Stimulated activated CD8-positive, alpha-beta memory T cell treated with anti-CD3 and anti-CD28 coated beads, Interleukin-4, amount 100 ng/mL, for 4 hours (primary cell): ENCODE measurements at places on chromosomes 2 and 18.

DNA sequence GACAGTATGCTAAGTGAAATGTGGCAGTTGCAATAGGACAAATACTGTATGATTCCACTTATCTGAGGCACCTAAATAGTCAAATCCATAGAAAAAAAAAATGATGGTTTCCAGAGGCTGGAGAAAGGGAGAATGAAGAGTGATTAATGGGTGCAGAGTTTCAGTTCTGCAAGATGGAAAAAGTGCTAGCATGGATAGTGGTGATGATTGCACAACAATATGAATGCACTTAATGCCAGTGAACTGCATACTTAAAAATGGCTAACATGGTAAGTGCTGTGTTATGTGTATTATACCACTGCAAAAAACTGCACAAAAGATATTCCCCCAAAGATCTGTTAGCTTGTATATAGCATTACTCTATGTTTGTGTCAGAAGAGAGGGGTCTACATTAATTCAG is 185.4 kb downstream of the INHBB start:
- no peak for DNase-seq

- no peak for DNase-seq
Measured at GRCh38 chr2:54586494-54586893, 130.4 kb downstream of the SPTBN1 start.

DNA sequence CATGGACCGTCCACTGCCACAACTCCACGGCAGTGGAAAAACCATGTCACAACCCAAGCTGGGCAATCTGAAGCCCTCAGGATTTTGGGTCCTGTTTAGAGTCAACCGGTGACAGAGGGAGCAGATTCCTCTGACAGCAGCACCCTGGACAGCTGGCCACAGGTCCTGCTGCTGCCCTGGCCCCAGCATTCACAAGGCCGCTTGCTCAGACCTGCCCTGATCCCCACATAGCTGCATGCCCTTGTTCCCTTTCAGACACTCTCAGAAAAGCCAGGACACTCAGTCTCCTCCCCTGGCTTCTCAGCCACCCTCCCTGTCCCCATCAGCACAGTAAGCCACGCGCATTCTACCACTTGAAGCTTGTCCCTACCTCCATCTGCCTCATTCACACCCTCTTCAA is 1.6 kb downstream of the COPS9 start:
- no peak for DNase-seq

DNA sequence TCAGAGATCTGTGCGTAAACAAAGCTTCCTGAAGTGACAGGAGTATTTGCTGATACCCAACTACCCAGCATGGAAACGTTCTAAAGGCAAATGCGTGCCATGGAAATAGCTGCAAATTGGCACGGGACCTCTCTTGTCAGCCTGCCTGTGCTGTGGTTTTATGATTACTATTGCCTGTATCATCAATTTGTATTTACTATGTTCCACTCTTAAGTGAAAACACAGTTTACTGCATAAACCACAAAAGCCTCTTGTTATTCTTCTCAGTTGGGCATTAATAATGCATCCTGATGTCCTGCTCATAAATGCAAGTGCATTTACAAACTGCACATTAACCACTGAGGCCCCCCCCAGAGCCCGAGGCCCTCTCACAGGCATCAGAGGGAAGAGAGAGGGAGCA is 196.6 kb upstream of the SLC35G4 start:
- no peak for DNase-seq

- no peak for DNase-seq
Measured at GRCh38 chr2:52805901-52806410, 961.6 kb upstream of the CHAC2 start.

DNA sequence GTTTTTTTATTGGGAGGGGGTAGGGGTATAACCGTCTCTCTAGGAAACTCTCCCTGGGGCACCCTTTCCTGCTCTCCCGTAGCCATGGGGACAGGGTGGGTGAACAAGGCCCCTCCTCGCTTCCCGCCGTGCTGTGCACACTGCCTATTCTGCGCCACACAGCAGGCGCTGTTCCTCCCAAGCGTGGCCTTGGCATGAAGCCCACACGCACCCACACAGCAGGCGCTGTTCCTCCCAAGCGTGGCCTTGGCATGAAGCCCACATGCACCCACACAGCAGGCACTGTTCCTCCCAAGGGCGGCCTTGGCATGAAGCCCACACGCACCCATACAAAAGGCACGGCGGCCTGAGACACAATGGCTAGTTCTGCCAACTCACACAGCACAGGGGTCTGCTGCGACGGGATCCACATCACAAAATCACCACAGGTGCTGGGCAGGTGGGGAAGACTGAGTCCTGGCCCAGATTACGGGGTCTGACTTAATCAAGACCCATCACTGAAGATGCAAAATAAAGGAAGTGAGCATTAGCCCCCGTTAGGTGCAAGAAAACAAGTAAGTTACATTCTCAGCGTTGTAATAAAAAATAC is 46.6 kb upstream of the TPO start:
- DNase-seq, result no peak

- no peak for DNase-seq
Measured at GRCh38 chr2:3574155-3574554, 905 bp upstream of the RPS7 start.

DNA sequence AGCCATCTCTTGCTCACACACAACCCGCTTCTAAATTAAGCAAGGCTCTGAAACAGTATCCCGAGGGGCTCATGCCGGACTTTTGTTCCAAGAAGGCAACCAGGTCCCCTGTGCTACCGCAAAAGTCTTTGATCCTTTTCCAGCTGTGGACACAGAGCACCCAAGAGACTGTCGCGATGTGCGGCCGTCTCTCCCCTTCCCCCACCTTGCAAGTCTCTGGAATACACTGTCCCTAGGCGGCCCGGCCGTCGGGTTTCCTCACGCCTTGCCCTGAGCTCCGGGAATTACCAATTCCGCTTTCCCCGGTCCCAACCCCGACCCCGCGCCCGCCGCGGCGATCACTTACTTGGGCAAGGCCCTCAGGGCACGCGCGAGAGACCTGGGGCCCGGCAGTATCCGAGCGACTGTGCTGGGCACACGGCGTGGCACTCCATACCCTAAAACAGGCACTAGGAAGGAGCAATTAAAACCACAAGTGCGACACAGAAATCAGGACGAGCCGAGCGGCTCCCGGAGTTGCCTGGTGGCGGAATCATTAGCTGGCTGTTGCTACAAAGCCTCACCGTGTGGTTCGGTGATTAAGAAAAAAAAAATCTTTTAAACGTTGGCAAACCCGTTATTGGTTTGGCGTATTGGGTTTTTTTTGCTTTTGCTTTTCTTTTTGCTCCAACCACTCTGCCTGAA is 2.2 kb upstream of the DLX1 start:
- no peak for DNase-seq

DNA sequence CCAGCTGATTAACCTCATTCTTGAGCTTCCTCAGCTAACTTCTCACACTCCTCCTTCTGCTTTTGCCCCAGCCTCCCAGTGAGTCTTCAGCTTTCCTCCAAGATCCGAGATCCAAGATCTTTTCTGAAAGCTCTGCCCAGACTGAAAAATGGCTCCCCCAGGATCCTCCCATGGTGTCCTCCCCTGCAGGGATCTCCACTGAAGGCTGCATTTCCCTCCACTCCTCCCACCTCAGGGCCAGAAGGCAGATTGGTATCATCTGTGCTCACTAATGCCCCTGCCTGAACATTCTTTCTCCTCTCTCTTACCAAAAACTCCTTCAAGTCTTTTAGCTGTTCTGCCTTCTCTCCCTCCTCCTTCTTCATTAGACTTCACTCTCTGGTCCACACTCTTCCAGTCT is 6.1 kb upstream of the FOXI3 start:
- no peak for DNase-seq

- DNase-seq, result no peak
Measured at GRCh38 chr2:67896076-67896475, 166.7 kb downstream of the C1D start.

- no peak for DNase-seq
Measured at GRCh38 chr2:140481136-140481535, 1649.7 kb downstream of the LRP1B start.

DNA sequence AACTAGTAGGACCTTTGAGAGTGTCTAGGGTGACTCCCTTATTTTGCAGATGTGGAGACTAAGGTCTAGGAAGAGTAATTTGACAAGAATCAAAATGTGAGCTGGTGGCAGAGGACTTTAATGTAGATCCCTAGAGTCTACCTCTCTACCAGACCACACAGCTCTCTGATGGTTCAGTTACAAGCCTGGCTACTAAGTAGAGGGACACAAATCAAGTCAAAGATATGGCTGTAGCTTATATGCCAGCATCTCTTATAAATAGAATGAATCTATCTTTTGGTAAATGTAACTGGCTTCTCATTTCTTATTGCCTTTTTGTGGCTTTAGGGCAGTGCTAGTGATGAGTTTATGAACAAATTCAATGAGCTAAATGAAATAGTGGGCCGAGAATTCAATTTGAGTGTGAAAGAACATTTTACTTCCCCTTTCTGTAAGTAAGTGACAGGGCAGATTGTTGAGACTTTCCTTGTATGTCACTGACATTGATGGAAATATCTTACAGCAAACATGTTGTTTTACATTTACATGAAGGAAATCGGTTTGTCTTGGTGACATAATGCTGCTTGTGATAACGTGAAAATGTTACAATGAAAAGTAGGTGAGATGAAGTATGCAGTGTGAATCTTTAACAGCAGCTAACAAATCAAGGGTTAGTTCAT is 28.3 kb downstream of the CSRNP3 start:
- DNase-seq, result no peak

DNA sequence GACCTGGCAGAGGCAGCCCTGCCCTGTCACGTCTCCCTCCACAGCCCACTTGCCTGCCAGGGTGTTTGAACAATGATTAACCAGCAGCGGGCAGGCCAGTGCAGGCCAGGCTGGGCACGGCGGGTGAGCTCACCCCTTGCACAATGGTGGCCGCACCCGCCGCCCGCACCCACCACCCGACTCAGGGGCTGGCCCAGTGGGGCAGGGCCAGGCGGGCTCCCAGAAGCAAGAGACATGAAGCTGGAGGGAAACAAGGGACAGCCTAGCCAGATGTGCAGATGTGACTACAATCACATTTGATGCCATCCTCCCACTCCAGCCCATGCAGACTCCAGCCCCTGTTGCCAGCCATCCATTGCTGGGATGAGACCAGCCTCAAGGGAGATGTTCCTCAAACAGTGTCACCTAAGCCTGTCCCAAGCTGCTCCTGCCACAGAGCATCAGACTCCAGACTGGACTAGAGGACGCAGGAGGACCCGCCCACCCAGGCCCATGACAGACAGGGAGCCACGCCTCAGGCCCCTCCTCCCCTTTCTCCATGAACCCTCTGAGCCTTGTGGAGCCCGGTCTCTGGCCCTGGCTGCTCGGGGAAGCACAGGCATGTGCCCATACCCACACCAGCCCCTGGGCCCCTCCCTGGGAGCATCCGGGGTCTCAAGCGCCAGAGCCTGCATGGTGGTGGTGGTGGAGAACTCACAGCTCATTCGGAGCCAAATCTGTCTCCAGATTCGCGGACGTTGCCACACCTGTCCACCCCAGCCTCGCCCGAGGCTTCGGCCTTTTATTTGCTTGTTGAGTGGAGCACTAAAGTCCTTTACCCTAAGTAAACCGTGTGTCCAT is 45.0 kb downstream of the SDC1 start:
- DNase-seq, result no peak

DNA sequence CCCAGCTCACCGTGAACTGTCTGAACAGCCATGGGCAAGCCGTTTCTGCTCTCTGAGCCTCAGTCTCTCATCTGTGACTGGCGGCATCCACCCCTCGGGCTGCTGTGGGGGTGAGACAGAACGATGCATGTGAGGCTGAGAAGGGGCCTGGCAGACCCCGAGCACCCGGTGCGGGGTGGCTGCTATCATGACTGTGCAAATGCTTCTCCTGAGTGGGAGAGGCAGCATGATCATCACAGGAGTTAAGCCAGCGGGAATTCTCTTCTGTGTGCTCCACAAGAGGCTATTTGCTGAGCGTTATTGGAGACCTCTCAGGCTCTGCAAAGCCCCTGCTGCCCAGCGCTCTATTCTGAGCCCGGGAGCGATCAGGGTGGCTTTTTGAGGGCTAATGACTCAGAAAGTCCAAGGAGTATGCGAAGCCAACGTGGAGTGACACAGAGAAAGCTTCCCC is 45.8 kb upstream of the ID2 start:
- DNase-seq, result no peak

DNA sequence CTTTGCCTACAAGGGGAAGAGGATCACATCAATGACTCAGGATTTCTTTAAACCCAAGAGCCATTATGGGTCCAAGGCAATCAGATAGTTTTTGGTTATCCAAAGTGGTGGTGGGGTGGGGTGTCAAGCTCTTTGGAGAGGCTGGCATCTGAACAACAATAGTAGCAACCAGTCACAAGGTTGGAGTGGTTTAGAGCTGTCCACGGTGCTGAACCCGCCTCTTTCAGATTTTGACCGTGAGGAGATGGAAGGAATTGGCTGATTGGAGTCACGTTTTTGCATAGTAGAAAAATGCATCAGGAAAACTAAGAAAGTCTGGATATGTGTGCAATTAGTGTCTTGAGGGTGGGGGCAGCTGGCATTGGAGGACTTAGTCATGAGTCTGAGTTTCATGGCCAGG is 159.9 kb downstream of the LOXHD1 start:
- DNase-seq, result no peak
